ENCODE measurements at places on chromosomes 16 and 17.

GRCh38 chr16:16126896-16127295, 96.4 kb downstream of the ABCC6 start:
- no peak for DNase-seq

- no peak for DNase-seq
Observed at GRCh38 chr16:50640391-50640790, 40.7 kb downstream of the SNX20 start.

DNA sequence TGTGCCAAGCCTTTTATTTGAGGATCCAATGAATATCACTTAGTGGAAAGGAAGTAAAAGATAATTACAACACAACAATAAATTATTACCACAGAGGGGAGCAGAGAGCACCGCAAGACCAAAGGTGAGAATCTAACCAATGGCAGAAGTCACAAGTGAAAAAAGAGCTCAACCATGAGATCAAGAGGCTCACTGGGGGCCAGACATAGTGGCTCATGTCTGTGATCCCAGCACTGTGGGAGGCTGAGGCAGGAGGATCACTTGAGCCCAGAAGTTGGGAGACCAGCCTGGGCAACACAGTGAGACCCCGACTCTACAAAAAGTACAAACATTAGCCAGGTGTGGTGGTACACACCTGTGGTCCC, 17.7 kb downstream of the ANKRD11 start:
- DNase-seq, result no peak

- DNase-seq, result no peak
Observed at GRCh38 chr17:5661491-5662125, 77.3 kb upstream of the NLRP1 start.

DNA sequence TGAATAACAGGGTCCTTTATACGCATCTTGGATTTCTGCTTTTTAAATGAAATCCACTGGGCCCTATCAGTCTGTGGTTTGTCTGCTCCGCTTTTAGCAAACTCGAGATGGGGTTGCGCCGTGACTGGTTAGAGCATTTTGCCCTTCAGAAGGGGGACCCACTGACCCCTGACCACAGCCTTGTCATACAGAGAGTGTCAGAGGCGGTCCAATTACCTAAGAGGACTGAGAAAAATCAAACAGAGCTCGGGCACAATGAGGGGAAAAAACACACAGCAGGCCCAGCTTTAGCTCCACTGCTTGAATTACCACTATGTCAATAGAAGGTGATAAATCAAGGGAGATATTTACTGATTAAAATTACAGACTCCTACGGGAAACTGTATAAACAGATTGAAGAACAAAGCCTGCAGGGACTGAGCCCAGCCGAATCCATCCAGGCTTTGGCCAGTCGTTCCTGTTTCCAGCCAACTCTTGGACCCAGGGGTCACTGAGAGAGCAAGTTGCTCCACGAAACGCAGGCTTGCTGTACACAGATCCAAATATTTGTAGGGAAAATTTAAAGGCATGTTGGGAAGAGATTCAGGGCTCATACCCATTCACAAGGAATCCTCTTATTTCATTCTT, 131.9 kb upstream of the ZFHX3 start:
- DNase-seq, result no peak

DNA sequence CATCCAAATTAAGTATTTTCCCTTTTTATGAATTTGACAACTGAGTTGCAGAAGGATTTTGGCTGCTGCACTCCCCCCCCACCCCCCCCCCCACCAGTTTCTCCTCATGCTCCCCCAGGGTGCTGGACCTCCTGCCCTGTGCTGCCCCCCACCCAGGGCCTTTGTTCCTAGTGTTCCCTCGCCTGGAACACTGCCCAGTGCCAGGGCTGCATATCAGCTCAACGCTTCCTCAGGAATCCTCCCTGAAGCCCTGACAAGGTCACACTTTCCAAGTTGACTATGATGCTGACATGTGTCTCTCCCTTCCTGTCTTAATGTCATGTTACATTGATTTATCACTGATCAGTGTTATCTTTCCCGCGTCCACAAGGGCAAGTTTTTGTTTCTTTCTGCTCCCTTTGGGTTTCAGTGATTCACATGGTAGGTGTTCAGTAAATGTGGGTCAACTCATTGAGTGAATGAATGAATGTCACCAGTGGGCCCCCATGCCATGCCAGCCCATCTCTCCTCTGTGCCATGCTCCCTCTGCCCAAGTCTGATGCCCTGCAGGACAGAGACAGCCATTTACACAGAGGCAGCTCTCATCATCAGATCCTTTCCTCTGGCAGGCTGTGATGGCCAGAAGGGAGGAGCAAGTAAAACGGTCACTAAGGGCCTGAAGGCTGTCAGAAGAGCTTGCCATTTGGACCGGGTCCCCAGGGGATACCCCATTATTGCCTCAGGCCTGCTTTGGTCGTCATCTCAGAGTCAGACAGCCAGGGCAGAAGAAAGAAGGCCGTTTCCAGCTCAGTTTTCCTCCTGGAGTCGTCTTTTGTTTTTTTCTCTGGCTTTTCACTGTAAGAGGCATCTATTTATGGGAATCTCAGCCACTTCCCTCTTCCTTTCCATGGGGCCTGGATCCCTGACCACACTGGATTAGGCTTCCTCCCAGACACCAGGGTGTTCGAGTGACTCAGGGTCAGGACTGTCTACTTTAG, 386.2 kb downstream of the SNX29 start:
- no peak for DNase-seq

DNA sequence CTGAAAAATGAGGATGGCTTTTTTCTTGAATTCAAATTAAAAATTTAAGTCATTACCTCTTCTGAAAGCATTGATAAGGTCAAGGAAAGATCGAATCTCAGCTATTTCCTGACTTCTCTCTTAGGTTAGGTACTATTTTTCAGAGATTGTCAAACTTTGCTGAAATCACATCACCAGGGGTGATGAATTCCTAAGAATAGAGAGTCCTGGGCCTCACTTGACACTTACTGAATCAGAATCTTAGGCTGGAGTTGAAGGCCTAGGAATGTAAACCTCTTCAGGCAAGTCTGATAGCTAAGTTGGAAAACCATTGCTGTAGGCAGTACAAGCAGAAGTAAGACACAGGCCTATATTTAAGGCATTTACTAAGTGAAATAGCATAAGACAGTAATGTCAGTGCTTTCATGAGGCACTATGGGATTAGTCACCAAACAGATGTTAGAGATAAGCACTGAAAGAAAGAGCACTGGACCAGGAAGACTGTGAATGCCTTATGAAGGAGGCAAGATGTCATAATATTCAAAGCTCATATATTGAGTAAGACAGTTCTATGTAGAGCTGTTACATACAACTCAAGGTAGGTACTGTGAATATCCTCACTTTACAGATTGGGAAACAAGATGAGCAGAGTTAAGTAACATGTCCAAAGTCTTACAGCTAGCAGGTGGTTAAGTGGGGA, 21.5 kb downstream of the DCAF7 start:
- DNase-seq, result no peak

DNA sequence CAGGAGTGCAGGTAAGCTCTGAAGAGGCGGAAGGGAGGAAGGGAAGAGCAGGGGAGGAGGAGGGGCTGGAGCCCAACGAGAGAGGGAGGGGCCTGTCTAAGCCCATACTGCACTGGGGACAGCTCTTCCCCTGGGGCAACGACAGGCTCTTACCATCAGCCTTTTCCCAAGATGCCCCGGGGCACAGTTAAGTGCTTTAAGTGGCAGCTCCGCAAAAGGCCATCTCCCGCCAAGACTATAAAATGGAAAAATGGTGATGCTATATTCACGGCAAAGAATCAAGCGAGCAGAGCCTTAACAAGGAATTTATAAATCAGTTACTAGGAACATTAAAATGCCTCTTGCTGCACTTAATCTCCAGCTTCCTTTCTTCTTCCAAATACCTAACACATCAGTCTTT, 110.2 kb upstream of the NLRP1 start:
- no peak for DNase-seq

- no peak for DNase-seq
Observed at GRCh38 chr17:73823684-73824083, 179.4 kb upstream of the SDK2 start.

- no peak for DNase-seq
Observed at GRCh38 chr17:44928136-44928535, 12.8 kb upstream of the GFAP start.

DNA sequence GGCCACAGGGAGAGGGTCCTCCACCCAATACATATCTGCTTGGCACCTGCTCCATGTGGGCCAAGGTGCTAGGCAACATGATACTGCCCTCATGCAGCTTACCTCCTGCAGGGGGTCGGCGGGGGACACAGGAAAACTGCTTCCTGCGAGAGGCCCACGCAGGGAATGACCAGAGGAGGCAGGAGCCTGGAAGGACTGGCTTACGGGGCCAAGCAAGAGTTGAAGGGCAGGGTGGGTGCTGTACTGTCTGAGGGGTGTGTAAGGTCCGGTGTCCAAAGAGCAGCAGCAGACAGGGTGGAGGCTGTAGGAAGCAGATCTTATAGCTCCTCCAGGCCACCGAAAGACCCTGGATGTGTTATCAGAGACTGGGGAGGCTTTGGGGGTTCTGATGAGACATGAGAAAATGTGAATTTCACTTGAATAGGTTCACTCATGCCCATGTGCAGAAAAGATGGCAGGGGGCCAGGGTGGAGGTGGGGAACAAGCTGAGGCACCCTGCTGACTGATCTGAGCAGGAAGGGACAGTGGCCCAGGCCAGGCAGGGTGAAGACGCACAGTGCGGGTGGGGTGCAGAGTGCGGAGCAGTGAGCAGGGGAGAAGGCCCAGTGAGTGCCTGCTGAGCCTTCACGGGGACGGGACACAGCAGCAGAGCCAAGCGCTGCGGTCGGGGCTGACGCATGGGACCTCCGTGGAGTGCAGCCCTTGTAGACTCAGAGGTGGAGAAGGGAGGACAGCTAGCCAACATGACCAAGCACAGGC, 8.3 kb downstream of the FLCN start:
- no peak for DNase-seq

- DNase-seq, result peak; percentile 45
Observed at GRCh38 chr17:36525888-36526287, 8.8 kb downstream of the MYO19 start.

DNA sequence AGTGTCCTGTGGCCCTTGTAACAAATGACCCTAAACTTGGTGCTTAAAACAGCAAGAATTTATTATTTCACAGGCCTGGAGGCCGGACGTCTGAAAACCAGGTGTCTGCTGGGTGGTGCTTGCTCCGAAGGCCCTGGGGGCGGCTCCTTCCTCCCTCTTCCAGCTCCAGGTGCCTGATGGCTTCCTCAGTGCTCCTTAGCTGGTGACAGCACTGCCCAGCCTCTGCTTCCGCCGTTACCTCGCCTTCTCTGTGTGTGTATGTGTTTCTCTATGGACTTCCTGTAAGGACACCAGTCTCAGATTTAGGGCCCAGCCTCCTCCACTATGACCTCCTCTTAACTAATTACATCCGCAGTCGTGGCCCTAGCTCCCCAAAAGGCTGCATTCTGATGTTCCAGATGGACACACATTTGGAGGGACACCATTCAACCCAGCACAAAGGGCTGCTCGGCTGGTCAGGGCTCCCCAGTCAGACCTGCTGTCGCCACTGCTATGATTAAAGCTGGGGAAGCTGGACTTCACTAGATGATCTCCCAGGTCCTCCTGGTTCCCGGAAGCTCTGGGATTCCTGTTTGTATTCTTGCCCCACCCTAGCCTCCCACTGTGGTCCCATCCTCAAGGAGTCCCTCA, 172.8 kb downstream of the IRF8 start:
- DNase-seq, result no peak

- no peak for DNase-seq
Observed at GRCh38 chr17:60832151-60832585, 154.5 kb downstream of the BCAS3 start.

GRCh38 chr17:57948555-57949420, 6.4 kb downstream of the CUEDC1 start:
- DNase-seq, result no peak

- DNase-seq, result peak; percentile 50
Observed at GRCh38 chr16:77788181-77789084, at the start of gene VAT1L. TSS of gene VAT1L (plus strand) at chr16:77788564. CDS start at chr16:77788683, 119 bp downstream.

- DNase-seq, result no peak
Observed at GRCh38 chr16:8355675-8356074, 234.6 kb downstream of the TMEM114 start.

- no peak for DNase-seq
Observed at GRCh38 chr17:20256144-20256543, 211.2 kb downstream of the LGALS9B start.

DNA sequence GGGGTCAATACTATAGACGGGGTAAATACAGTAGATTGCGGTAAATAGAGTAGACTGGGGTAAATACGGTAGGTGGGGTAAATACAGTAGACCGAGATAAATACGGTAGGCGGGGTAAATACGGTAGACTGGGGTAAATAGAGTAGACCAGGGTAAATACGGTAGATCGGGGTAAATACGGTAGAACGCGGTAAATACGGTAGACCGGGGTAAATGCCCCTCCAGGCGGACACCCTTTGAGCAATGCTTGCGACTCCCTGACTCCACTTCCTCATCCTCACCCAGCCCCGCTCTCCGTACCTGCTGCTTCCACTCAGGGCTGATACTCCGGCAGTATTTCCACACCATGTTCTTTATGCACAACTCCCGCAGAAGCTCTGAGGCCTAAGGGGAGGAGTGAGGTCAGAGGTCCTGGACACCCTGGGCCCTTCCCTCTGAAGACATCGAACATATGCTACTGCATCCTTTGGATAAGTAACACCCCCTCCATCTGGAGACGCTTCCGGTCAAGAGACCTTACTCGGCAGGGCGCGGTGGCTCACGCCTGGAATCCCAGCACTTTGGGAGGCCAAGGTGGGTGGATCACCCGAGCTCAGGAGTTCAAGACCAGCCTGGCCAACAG, 13.3 kb upstream of the CRK start:
- no peak for DNase-seq

GRCh38 chr16:75222271-75222783, 3.5 kb downstream of the CTRB1 start:
- no peak for DNase-seq

- DNase-seq, result no peak
Observed at GRCh38 chr16:11636172-11636721, 32.0 kb upstream of the SNN start.

DNA sequence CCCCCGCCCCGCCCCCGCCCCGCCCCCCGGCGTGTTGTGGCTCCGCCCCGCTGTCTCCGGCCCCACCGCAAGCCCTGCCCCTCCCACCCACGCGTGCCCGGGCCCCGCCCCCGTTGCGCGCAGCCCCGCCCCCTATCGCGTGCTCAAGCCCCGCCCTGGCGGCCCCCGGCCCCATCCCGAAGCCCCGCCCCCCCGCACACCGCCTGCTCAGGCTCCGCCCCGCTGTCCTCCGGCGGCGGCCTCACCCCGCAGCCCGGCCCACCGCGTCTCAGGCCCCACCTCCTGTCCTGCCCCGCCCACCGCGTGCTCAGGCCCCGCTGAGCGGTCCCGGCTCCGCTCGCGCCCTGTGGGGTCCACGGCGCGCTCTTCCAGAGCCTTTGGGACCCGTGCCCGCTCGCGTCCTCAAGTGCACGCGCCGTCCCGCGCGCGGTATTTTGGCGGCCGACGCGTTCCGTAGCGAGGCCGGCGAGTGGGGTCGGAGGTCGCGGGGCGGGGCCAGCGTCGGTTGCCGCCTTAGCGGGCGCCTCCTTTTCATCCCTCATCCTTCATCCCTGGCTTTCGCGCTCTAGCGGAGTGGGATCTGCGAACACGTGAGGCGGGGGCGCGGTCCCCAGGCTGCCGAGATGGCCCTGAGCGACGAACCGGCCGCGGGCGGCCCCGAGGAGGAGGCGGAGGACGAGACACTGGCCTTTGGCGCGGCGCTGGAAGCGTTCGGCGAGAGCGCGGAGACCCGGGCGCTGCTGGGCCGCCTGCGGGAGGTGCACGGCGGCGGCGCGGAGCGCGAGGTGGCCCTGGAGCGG, at the start of gene TBCD:
Gene TBCD (plus strand): TSS at position 495 of the 800 bp plus-strand sequence. CDS start 129 bp downstream, at position 624.
- peak; percentile 93 for DNase-seq

GRCh38 chr17:80261159-80261894, 675 bp downstream of the RNF213 start:
- DNase-seq, result peak; percentile 82

- no peak for DNase-seq
Observed at GRCh38 chr16:22694887-22695382, 119.0 kb upstream of the HS3ST2 start.

GRCh38 chr17:32849879-32850278, 27.0 kb downstream of the MYO1D start:
- no peak for DNase-seq

Measured in activated CD8-positive, alpha-beta memory T cell treated with anti-CD3 and anti-CD28 coated beads, Interleukin-2, amount 50 U/mL, for 48 hours (primary cell).